ENCODE measurements at places on chromosomes 6 and 20. TPM values are rescaled to one million over a fixed set of nuclear protein-coding genes. Genes with fewer than 3 reads are reported as not detected.

The CCND3 gene
- total RNA-seq: 7.2 TPM

DNA sequence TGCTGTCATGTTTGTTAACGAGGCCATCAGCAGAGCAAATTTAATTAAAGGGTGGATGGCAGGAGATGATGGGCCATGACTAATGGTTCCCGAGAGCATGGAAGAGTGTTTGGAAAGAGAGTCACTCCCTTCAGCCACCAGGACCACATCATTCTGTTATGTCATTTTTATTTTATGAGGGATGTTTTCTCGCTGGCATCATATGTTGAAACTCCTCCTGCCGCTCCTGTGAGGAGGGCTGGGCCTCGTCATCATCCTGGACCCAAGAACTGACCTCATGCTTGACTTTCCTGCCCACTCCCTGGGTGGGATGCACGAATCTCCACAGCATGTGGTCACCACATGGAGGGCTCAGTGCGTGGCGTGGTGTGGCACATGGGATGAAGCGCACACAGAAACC is 86.4 kb upstream of the FRMD1 start:
- no peak overlapping the region for H3K4me3 ChIP-seq
- no peaks in the 10 kb centered on the region for H3K27me3 ChIP-seq
- no peak overlapping the region for H3K27ac ChIP-seq
- no peaks in the 10 kb centered on the region for H3K36me3 ChIP-seq
- H3K4me1 ChIP-seq: no peaks in the 10 kb centered on the region

DNA sequence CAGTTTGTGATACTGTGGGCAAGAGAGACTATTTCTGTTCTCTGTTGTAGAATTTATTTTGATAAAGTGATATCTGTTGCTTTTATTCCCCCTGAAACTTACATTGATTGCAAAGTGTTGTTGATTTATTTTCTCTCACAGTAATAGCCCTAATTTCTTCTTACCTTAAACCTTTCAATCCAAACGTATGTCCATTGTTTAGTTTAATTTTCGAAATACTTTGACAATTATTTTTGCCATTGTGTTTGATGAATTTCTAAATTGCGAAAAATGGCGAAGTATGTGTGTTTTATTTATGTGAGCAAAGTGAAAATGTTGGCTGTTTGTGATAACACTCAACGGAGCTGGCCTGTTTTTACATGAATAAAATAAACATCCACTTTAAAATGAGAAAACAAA is 381 bp upstream of the ZSCAN26 start:
- H3K4me1 ChIP-seq: peaks cover 26% of the 10 kb centered on the region
- H3K27me3 ChIP-seq: no peaks in the 10 kb centered on the region
- H3K4me3 ChIP-seq: peak overlapping the region; percentile 85
- no peaks in the 10 kb centered on the region for H3K36me3 ChIP-seq
- no peak for DNase-seq

The FAM162B gene
- total RNA-seq: not detected

- no peaks in the 10 kb centered on the region for H3K27me3 ChIP-seq
- DNase-seq: peak; percentile 70
- 0 out of 2 replicates have a peak overlapping the region, but pooled peaks have one; percentile 14 for H3K4me3 ChIP-seq
- H3K36me3 ChIP-seq: no peaks in the 10 kb centered on the region
- H3K4me1 ChIP-seq: peaks cover 62% of the 10 kb centered on the region
These were observed 8.2 kb downstream of the TRAF3IP2 start for GRCh38 chr6:111597291-111598086.

DNA sequence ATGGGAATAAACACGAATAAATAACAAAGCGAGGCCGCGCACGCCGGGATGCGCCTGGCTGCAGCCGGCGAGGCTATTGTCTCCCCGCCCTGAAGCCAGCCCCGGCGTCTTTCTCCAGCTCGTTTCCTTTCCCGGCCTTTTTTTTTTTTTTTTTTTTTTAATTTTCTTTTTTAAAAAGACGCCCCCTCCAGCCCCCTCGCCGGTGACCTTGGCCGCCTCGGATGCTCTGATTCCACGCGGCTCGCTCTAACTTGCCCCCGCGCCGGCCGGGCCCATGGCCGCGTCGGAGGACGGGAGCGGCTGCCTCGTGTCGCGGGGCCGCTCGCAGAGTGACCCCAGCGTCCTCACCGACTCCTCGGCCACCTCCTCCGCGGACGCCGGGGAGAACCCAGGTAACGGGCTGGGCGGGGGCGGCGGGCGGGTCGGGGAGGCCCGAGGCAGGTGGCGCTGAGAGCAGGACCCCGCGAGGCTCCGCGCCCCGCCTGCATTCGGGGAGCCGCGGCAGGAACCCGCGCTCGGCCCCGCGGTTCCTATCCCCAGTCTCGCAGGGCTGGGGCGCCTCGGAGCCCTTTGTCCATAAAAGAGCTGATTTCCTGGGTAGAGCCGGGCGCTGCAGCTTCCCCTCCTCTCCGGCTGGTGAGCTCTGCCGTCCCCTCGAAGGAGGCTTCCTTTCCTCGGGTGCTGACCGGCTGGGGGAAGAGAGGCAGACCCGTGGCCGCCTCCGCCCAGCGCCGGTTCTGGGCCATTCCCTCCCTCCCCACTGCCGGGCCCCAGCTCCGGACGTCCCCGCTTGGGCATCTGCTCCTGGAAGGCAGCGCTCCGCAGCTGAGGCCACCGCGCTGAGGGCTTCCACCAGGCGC is 631 bp downstream of the PHACTR3 start:
- H3K27me3 ChIP-seq: peaks cover 3% of the 10 kb centered on the region
- H3K4me1 ChIP-seq: no peaks in the 10 kb centered on the region
- no peak for DNase-seq

The CHRNA4 gene
- total RNA-seq: not detected

The FOXC1 gene
- 0.55 TPM for total RNA-seq

- no peaks in the 10 kb centered on the region for H3K4me1 ChIP-seq
- no peaks in the 10 kb centered on the region for H3K27me3 ChIP-seq
- no peak overlapping the region for H3K27ac ChIP-seq
- no peaks in the 10 kb centered on the region for H3K36me3 ChIP-seq
- H3K4me3 ChIP-seq: no peak overlapping the region
These were observed 264.8 kb downstream of the RNGTT start for GRCh38 chr6:88698661-88699060.

DNA sequence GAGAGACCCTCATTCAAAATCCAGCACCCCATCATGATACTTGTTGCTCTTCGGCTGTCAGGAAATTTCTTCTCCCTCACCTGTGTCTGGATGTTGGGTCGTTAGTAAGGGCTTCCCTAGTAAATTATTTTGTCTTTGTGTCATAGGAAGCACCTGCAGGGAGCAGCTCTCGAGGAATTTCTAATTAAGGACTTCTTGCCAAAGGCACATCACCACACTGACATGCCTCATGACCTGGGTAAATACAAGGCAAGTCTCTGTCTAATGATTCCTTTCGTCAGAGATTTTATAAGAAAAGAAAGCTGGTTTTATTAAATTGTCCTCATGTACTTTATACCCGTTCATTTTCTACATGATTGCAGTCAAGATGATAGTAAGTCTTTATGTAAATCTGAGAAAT is at the start of gene NOX3:
NOX3 (minus strand) TSS at position 74 of the 400 bp plus-strand sequence; CDS start at position 35, 39 bp downstream.
- no peak within 1 kb of the TSS for H3K27ac ChIP-seq
- no peak for DNase-seq
- H3K27me3 ChIP-seq: no peaks in the 10 kb centered on the region
- peaks cover under 1% of the 10 kb centered on the region for H3K4me1 ChIP-seq
- no peaks in the 10 kb centered on the region for H3K36me3 ChIP-seq
- H3K4me3 ChIP-seq: no peak within 1 kb of the TSS

DNA sequence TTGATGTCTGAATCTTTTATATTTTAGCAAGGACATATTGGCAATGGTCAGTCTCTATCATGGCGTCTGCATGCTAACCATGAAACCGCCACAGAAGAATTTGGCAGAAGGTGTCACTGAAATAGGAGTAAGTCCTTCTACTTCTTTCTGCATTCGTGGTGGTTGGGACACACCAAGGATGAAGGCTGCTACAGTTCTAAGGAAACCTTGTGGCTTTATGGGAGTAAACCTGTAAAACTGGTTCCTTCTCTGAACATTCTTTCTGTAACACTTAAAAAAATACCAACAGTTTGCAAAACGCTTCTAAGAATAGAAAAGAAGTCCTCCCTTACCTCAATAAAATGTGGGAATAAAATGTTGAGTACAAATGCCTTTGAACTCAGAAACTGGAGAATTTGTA is 195.3 kb downstream of the SLC24A3 start:
- no peak for DNase-seq
- H3K36me3 ChIP-seq: no peaks in the 10 kb centered on the region
- H3K27me3 ChIP-seq: no peaks in the 10 kb centered on the region
- no peak overlapping the region for H3K27ac ChIP-seq
- no peaks in the 10 kb centered on the region for H3K4me1 ChIP-seq

DNA sequence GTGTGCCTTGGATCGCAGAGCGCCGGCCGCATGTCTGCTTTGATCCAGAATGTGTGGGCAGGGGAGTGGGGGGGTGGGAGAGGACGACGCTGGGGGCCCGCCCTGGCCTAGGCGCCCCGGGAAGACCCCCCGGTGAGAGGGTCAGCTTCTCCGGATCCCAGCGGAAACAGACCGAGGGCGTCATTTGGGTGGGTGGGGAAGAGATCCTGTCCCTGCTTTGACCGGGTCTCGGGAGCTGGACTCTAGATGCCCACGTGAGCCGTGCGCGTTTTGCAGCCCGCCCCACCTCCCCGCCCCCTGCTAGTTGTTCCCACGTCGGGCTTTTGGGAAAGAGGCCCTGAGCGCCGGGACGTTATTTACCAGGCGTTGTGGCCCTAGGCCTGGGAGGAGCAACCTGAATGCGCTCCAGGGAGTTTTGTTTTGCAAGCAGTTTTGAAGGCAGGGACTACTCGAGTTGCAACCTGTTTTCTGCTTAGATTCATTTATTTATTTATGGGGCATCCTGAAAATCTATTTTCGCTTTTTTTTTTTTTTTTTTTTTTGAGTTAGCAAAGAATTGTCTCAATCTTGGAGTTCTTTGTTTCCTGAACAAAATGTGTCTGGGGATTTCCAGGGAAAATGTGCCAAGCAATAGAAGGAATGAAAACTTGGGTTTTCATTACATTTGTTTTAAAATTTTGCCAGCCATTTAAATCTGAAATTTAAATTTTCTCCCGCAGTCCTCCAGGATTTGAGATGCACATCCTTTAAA is 1.6 kb downstream of the DSP start:
- DNase-seq: peak; percentile 93
- peak overlapping the region; percentile 94 for H3K4me3 ChIP-seq
- H3K27ac ChIP-seq: peak overlapping the region; percentile 90
- peaks cover 3% of the 10 kb centered on the region for H3K27me3 ChIP-seq
- H3K4me1 ChIP-seq: peaks cover 61% of the 10 kb centered on the region

DNA sequence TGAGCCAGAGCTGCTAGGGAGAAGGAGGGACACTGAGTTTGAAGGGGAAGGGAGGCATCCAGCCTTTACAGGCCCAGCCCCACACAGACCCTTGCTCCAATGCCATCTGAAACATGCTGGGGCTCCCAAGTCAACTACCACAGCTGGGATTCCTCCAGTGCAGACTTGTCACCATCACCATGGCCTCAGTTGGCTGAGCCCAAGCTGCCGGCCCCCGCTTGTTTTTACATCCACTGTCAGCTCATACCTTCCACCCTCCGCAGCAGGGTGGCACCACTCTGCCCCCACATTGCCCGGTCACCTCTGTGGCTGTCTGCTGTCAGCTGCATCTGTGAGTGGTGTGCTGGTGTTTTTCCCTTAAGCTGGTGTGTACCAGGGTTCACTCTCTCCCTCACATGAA is 26.1 kb downstream of the GFOD1 start:
- no peaks in the 10 kb centered on the region for H3K36me3 ChIP-seq
- H3K4me1 ChIP-seq: peaks cover 25% of the 10 kb centered on the region
- H3K4me3 ChIP-seq: no peak overlapping the region
- no peak overlapping the region for H3K27ac ChIP-seq
- DNase-seq: no peak

DNA sequence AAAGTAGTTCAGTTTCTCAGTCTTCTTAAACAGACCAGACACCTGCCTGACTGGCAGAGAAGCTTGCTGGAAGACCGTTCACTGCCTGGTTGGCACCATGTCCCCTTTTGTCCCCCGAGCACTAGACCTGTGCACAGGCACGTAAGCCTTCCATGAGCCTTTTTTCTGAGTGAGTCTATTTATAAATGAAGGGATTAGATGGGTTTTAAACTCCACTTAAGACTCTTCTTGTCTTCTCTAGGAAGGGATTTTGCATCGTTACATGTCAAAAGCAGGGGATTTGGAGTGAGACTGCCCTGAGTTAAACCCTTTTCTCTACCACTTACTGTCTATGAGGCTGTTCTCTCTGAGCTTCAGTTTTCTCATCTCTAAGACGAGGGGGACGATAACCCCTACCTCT is 37.6 kb downstream of the STK35 start:
- H3K27ac ChIP-seq: no peak overlapping the region
- H3K27me3 ChIP-seq: no peaks in the 10 kb centered on the region
- no peak for DNase-seq
- peaks cover 18% of the 10 kb centered on the region for H3K4me1 ChIP-seq
- H3K36me3 ChIP-seq: peaks cover 76% of the 10 kb centered on the region
- no peak overlapping the region for H3K4me3 ChIP-seq

The GRM1 gene
- not detected for total RNA-seq

GRCh38 chr6:112156668-112157067 is 69.3 kb downstream of the FAM229B start:
- H3K36me3 ChIP-seq: no peaks in the 10 kb centered on the region
- H3K27me3 ChIP-seq: 0 out of 3 replicates have a peak, but pooled peaks cover 7% of the 10 kb centered on the region
- no peaks in the 10 kb centered on the region for H3K4me1 ChIP-seq
- no peak overlapping the region for H3K27ac ChIP-seq
- H3K4me3 ChIP-seq: no peak overlapping the region

- H3K27me3 ChIP-seq: no peaks in the 10 kb centered on the region
- no peak overlapping the region for H3K27ac ChIP-seq
- H3K4me3 ChIP-seq: no peak overlapping the region
- peaks cover 7% of the 10 kb centered on the region for H3K4me1 ChIP-seq
- H3K36me3 ChIP-seq: no peaks in the 10 kb centered on the region
- no peak for DNase-seq
These were observed 637.7 kb upstream of the CITED2 start for GRCh38 chr6:140012150-140012549.

The GPLD1 gene
- total RNA-seq: 7.6 TPM

DNA sequence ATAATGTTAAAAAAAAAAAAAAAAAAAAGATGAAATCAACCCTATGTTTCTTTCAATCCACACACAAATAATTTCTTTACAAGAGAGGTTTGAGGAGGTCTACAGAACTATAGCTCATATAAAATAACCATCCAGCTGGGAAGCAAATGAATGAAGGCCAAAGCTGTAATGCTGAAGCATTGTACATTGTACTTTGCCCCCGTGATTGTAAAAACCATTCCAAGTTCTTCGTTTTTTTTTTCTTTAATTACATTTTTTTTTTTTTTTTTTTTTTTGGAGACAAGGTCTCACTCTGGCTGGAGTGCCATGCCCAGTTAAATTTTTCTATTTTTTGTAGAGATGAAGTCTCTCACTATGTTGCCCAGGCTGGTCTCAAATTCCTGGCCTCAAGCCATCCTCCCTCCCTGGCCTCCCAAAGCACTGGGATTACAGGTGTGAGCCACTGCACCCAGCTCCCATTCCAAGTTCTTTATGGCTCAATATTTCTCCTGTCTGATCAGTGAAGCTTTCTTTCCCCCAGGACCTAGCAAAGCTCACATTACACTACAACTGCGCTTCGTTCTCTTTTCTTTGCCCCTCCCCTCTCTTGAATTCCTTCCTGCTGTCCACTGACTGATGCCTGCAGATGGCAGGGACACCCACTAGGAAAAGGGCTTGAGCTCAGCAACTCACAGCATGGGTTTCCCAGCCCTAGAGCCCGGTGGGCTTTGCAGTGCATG is 53.0 kb upstream of the NOP56 start:
- H3K4me1 ChIP-seq: no peaks in the 10 kb centered on the region
- no peak overlapping the region for H3K4me3 ChIP-seq
- no peak overlapping the region for H3K27ac ChIP-seq
- H3K36me3 ChIP-seq: no peaks in the 10 kb centered on the region
